ENCODE measurements at places on chromosomes 2 and 18. TPM values are rescaled to one million over a fixed set of nuclear protein-coding genes. Genes with fewer than 3 reads are reported as not detected.

TMEM200C gene
- total RNA-seq = 10.6 TPM

RAB27B gene
- 118 TPM for total RNA-seq

EMILIN1 gene
- 6.2 TPM for total RNA-seq

TNFAIP6 gene
- total RNA-seq = 1.2 TPM

CRACDL gene
- 3.7 TPM for total RNA-seq
